Omental fat pad (tissue), 4 donors: ENCODE measurements at places on chromosomes 2 and 18.
A peak's percentile ranks its signal among the peaks of the same experiment; 100 is the strongest.

DNA sequence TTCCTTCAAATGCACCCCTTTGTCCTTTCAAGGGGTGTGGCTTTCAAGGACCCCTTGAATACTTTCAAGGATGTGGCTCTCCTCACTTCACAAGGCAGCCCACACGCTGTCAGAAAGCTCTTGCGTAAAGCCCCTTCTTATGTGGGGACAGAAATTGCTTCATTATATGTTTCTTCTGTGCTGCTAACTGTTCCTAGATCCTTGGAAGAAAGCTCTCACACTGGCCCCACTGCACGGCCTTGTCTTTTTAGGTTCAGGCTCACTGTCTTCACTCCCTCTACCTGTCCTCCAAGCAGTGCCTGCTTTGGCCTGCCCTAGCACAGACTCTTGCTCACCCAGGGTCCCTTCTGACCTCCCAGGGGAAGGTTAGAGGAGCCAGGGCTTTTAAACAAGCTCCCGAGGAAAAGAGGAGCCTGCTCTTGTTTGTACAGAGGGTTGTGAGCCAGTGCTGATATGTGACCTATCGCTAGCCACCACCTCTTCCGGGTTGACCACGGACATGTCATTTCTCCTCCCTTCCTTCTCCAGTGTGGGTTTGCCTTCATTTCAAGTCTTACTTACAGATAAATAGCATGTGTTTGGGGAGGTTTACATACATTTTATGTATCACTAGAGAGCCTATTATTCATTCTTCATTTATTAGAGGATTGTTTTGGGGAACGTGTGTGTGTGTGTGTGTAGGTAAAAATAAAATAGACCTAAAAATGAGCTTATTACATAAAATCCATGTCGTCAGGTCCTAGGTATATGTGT, 94.7 kb downstream of the RTN4 start:
- DNase-seq: no peak

GRCh38 chr2:135052997-135053474, 944 bp downstream of the RAB3GAP1 start:
- DNase-seq: no peak

- DNase-seq: no peak
Observed at GRCh38 chr2:184067502-184067901, 530.8 kb upstream of the ZNF804A start.

GRCh38 chr2:48343571-48344440, 186.1 kb upstream of the STON1 start:
- no peak for DNase-seq

DNA sequence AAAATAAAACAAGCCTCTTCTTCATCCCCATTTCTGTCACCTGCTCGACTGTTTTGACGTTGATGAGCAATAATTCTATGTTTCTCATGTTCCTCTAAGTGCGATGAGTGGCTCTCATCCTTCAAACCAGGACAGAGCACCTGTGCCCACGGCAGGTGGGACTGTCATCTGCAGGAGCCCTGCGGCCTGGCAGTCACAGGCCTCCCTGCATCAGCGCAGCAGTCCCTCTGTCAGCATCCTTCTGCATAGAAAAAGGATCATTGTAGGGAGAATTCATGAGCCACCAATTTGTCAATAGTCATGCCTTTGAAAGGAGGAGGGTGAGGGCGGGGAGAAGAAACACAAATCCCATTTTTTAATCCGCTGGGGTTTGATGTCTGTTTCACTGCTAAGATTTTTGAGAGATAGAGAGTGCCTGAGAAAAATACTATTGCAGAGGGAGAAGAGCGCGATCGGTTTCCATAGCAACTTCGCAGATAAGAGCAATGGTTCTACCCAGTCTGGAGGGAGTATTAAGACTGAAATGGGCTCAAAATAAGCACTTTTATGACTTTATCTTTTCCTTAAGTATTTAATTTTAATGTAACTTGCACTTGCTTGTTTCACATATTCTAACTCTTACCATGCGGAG, 234.3 kb upstream of the NCKAP5 start:
- no peak for DNase-seq

- DNase-seq: no peak
Observed at GRCh38 chr18:74082742-74083556, 64.7 kb downstream of the FBXO15 start.

- no peak for DNase-seq
Observed at GRCh38 chr2:61582165-61582564, 44.0 kb upstream of the XPO1 start.

DNA sequence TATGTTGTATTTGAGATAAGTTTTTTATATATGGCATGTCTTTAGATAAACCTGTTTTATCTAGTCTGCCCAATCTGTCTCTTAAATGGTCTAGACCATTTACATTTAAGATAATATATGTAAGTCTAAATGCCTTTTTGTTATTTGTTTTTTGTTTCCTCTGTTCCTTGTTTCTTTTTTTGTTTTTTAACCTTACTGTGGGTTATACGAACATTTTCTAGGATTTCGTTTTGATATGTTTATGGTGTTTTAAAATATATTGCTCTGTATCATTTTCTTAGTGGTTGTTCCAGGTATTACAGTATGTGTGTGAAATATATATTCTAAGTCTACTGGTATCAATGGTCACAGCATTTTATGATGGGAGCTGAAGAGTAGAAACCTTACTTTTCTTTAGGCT, 13.3 kb downstream of the BCL2L11 start:
- no peak for DNase-seq

DNA sequence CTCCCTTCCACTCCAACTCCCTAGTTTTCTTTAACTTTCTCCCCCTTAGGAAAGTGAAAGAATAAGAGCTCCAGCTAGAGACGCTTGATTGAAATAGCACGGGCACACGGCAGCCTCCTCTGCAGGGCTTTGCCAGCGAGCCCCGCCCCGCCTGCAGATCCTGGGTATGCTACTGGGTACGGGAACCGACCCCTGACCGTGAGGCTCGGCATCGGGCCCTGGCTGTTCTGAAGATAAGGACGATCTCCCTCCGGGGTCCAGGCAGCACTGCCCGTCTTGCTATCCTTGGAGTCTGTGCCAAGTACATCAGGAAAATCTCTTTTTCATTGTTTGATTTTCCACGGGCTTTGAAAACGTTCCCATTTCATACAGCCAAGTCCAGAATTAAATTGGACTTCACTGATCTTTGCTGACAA, 284.5 kb downstream of the MTX2 start:
- DNase-seq: no peak

GRCh38 chr2:37652199-37652640, 19.2 kb downstream of the CDC42EP3 start:
- DNase-seq: no peak

- DNase-seq: no peak
Observed at GRCh38 chr2:71843391-71843850, 304.2 kb downstream of the CYP26B1 start.

GRCh38 chr18:33076601-33077000, 303.8 kb upstream of the KLHL14 start:
- DNase-seq: no peak

GRCh38 chr2:108633409-108633808, 85.9 kb upstream of the RANBP2 start:
- DNase-seq: no peak

- DNase-seq: no peak
Observed at GRCh38 chr2:33284287-33284686, 192.2 kb upstream of the RASGRP3 start.

GRCh38 chr2:195575879-195576401, 81.1 kb upstream of the SLC39A10 start:
- no peak for DNase-seq

- no peak for DNase-seq
Observed at GRCh38 chr2:171317492-171318125, 116.2 kb downstream of the METTL8 start.

- DNase-seq: peak; percentile 59
Observed at GRCh38 chr2:219253753-219254589, at the start of gene TUBA4A. TSS of gene TUBA4A (minus strand) at chr2:219253918. CDS start at chr2:219253858, 60 bp downstream.

DNA sequence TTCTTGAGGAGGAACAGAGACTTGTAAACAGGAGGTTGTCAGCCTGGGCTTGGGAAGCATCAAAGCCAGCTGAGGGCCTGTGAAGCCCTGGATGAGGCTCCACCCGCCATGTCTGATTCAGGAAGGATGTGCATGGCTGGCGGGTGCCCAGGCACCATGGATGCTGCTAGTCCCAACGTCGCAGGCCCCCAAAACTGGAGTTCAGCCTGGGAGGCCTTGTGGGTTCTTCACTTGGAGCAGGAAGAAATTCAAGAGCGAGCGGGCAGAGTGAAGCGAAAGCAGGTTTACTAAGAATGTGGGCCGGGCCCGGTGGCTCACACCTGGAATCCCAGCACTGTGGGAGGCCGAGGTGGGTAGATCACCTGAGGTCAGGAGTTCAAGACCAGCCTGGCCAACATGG, 12.1 kb upstream of the PXDN start:
- no peak for DNase-seq

DNA sequence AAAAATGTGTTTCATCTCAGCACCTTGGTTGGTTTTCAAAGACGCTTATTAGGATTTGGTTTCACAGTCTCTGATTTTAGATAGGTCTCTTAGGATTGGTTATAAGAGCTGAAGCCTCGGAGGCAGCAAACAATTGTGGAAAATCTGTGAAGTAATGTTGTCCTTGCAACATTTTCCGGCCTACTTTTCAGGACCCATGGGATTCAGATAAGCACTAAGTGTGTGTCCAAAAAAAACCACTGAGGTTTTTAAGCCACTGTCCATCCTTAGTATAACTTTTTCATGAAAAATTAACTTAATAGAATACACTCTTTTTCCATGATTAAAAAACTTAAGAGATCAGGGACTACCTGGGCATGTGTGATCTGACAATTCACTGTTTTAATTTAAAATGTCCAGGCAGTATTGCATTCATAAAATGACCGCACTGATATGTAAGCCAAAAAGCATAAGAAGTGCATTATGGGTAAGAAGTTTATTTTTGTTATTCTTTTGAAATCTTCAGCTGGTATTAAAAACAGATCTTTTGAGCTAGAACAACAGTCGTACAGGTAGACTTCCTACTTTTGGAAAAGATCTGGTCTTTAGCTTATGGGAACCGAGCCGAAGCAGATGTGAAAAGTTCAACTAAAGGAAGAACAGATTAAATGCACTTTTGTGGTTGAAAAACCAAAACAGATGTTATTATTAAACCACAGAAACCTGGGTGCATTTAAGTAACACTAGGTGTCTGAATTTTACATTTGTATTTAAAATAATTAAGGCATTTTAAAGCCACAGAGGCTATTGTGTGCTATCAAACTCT, 479.4 kb upstream of the ZEB2 start:
- DNase-seq: no peak

DNA sequence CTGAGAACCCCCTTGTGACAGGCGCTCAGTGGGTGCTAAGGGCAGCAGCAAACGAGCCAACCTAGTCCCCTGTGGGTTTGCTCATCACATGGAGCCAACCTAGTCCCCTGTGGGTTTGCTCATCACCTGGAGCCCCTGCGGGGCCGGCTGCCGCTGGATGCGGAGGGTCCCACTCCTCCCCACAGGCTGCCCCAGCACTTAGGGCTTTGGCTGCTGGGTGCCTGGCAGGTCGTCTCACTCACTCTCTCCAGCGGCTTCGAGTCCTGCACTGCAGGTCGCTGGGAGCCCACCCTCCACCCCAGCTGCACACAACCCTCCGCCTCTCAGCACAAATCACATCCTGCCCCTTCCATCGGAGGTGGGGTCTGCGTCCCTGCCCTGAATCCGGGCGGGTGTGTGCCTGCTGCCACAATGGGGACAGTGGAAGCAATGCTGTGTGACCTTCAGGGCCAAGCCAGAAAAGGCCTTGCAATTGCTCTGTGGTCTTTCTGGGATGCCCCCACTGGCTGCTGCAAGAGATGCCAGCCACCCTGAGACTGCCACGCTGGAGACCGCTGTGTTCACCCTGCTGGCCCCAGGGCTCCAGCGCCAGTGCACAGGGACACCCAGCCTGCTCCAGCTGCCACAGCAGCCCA, 248.1 kb upstream of the SALL3 start:
- no peak for DNase-seq

GRCh38 chr2:37615804-37616676, 55.4 kb downstream of the CDC42EP3 start:
- no peak for DNase-seq

DNA sequence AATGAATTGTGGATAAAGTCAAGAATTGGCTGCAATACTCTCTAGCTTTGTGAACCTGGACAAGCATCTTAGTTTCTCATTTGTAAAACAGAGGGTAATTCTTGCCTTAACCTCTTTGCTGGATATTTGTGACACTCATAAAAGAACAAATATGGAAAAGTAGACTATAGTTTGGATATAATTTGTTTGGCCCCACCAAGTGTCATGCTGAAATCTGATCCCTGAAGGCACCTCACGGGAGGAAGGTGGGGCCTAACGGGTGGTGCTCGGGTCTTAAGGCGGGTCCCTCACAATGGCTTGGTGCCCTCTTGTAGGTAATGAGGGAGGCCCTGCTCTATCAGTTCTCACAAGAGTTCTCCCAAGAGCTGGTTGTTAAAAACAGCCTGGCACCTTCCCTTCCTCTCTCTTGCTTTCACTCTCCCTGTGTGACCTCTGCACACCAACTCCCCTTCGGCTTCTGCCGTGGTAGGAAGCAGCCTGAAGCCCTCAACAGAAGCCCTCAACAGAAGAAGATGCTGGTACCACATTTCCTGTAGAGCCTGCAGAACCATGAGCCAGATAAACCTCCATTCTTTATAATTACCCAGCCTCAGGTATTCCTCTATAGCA, 37.4 kb downstream of the ARL4C start:
- DNase-seq: no peak

- DNase-seq: no peak
Observed at GRCh38 chr18:286515-287310, 18.9 kb upstream of the THOC1 start.
